Activated B cell treated with CpG ODN at 0.5 μM for 24 hours (primary cell): ENCODE measurements at places on chromosomes 16 and 17. TPM values are rescaled to one million over a fixed set of nuclear protein-coding genes. Genes with fewer than 3 reads are reported as not detected.

GRCh38 chr17:70208825-70209555, 39.7 kb downstream of the KCNJ2 start:
- H3K36me3 ChIP-seq = no peaks in the 10 kb centered on the region
- no peak for DNase-seq
- no peaks in the 10 kb centered on the region for H3K27me3 ChIP-seq
- no peak overlapping the region for H3K4me3 ChIP-seq
- no peaks in the 10 kb centered on the region for H3K4me1 ChIP-seq

DNA sequence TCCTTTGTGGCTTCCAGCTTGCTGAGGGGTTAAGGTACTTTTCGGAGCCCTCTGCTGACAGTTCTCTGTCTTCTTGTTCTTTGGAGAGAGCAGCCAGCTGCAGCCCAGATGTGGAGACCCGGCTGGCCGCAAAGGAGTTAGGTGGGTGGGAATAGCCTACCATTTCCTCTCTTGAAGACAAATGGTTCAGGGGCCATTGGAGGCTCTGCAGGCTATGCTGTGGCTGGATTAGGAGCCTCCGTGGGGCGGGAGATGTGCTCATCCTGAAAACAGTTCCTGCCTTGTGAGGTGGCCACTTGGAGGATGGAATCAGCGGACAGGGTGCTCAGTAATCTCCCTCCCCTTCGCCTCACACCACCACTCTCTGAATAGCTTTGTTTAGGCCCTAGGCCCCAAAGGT, 30.3 kb downstream of the MEOX1 start:
- peaks cover 9% of the 10 kb centered on the region for H3K27me3 ChIP-seq
- no peak for DNase-seq
- H3K4me3 ChIP-seq = no peak overlapping the region
- H3K27ac ChIP-seq = no peak overlapping the region

- peaks cover 62% of the 10 kb centered on the region for H3K4me1 ChIP-seq
- no peak for DNase-seq
- H3K27me3 ChIP-seq = no peaks in the 10 kb centered on the region
- H3K27ac ChIP-seq = no peak overlapping the region
- H3K36me3 ChIP-seq = peaks cover 8% of the 10 kb centered on the region
These were observed 154.8 kb downstream of the XYLT1 start for GRCh38 chr16:17316005-17316404.

GAN gene
- total RNA-seq = 5.1 and 8.6 TPM in 2 replicates

PRSS33 gene
- total RNA-seq = not detected in 2 replicates

RASD1 gene
- total RNA-seq = 0.86 and 1.0 TPM in 2 replicates

ATP1B2 gene
- total RNA-seq = not detected in 2 replicates

ALOX12 gene
- not detected in 2 replicates for total RNA-seq
